ENCODE measurements at places on chromosomes 13 and 19.

- no peak for DNase-seq
These were observed 499.8 kb downstream of the GPC6 start for GRCh38 chr13:93726173-93726957.

GRCh38 chr13:71067165-71067815 is 799.7 kb downstream of the DACH1 start:
- DNase-seq = no peak

DNA sequence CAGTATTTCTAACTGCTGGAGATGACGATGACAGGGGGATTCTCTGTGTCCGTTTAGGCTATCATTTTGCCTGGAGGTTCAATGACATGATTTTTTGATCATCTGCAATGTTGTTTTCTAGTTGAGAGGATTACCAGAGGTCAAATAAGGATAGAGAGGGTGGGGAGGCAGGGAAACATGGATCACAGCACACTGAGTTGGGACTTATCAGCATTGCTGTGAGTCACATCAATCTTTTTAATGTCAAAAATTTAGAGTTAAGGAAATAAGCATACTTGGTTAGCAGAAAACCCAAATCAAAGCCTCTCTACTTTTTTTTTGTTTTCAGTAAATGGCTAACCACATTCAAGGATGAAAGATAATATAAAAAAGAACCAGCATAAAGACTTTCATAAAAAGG is 43.0 kb upstream of the CSNK1A1L start:
- DNase-seq = peak; percentile 54

- no peak for DNase-seq
These were observed 138.4 kb upstream of the RNF113B start for GRCh38 chr13:98315466-98315865.

GRCh38 chr19:41175801-41176777 is 16.9 kb upstream of the CYP2S1 start:
- peak; percentile 93 for DNase-seq

- peak; percentile 43 for DNase-seq
These were observed 2.4 kb downstream of the DHX34 start for GRCh38 chr19:47351548-47351947.

- peak; percentile 64 for DNase-seq
These were observed 1.4 kb upstream of the ZMYM5 start for GRCh38 chr13:19864746-19865309.

GRCh38 chr13:25494698-25495411 is 123.1 kb downstream of the ATP8A2 start:
- DNase-seq = no peak

- DNase-seq = no peak
These were observed 2463.1 kb downstream of the PCDH9 start for GRCh38 chr13:64767054-64767453.

DNA sequence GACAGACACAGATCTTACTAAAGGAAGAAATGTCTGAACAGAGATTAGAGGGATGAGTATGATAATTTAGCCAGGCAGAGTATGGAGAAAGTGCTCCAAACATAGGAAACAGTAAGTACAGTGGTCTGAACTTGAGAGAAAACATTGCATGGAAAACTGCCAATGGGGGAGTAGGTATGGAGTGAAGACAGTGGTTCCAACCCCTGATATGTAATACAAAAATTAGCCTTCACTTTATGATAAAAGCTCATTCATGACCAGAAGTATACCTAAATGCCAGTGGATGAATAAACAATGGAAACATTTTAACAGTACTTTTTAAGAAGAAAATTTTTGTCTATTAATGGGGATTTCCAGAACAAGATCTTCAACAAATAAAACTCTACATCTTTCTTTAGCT is 334.0 kb downstream of the DIAPH3 start:
- no peak for DNase-seq

DNA sequence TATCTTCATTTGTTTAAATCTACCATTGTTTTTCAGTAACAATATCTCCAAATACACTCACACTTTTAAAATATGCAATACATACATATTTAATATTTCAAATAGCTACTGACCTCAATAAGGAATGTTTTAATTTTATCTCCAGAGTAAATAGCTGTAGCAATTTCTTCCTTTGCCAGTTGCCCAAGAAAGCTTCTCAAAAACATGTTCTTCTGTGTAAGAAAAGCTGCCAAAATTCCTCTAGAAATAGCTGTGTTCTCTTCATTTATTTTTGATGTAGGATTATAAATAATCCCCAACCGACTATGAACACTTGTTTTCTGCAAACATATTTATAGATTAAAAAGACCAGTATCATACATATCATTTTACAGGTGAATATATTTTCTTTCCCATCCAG is 150.5 kb downstream of the UGGT2 start:
- no peak for DNase-seq

DNA sequence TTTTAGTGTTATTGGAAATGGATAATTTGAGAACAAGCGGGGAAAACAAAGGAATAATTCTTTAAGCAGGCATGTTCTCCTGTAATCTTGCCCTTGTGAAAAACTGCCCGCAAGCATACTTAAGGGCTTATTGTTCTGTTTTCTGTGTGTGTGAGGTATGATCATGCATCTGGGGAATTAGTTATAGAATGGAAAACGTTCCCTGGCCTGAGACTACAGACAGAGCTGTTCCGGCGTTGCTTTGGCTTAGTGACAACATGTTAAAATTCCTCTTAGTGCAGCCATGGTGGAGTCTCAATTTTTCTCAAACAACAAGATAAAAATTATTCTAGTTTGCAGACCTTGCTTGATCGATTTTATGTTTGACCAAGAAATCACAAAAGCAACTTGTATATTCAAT is 560.2 kb upstream of the SPRY2 start:
- no peak for DNase-seq

DNA sequence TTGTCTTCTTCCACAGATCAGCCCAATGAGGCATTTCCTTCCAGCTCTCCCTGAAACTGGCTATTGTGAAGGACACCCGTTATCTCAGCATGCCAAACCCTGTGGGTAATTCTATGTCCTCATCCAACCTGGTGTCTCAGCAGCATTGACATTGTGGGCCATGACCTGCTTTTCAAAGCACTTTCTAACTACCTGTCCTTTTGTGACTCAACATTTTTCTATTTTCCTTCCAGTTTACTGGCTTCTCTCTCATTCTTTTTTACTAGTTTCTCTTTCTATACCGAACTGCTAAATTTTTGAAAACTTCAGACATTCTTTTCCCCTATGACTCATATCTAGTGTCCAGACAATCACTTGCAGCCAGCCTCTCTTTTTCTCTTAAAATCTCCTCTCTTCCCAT is 136.4 kb upstream of the HTR2A start:
- DNase-seq = peak; percentile 63

- no peak for DNase-seq
These were observed 13.6 kb upstream of the DACT3 start for GRCh38 chr19:46674416-46675178.

DNA sequence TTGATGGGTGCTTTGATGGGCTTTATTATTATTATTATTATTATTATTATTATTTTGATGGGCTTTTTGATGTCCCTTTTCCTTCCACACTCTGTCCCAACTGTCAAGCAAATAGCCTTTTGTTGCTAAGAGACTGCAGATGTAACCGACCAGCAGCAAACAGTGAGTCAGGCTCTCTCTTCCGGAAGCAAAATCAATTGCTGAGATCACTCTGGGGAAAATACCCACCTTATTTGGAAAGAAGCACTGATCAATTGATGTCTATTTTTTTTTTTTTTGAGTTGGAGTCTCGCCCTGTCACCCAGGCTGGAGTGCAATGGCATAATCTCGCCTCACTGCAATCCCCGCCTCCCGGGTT is 2.9 kb downstream of the LDLR start:
- DNase-seq = peak; percentile 74

GRCh38 chr19:29842471-29843179 is 30.8 kb downstream of the CCNE1 start:
- DNase-seq = no peak

DNA sequence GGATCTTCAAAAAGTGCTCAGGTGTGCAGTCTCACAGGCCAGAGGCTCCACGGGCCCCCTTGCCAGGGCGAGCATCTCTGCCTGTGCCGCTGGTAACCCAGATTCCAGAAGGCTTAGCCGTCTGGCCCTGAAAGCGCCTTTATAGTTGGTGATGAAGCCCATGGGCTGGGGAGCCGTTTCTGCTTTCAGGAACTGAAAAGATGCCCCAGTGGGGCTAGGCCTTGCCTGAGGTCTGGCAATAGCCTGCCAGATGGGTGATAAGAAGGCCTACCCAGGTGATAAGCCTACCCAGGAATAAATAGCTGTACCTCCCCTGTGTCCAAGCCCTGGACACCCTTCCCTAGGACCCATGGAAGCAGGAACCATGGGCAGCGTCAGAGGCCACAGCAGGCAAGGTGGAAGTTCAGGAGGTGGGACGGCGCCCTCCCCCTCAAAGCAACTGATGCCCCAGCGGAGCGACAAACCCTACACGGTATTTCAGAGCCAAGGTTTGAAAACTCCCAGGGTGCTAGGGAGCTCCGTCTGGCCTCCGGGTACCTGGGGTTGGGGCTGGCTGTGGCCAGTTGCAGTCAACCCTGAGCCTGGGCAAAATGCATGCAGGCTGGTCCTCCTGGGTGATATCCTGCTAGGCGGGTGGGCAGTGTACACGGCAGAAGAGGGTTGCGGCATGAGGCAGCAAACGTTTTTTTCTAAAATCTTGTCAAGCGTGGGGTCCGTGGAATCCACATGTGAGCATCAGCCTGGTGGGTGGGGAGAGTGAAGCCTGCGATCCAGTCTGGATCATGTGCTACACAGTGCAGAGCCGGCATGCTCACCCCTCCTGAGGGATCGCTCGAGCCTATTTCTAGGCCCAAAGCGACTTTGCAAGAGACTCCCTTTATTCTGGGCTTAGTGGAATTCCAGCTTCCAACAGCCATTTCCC is 45.3 kb downstream of the ACTN4 start:
- DNase-seq = no peak

DNA sequence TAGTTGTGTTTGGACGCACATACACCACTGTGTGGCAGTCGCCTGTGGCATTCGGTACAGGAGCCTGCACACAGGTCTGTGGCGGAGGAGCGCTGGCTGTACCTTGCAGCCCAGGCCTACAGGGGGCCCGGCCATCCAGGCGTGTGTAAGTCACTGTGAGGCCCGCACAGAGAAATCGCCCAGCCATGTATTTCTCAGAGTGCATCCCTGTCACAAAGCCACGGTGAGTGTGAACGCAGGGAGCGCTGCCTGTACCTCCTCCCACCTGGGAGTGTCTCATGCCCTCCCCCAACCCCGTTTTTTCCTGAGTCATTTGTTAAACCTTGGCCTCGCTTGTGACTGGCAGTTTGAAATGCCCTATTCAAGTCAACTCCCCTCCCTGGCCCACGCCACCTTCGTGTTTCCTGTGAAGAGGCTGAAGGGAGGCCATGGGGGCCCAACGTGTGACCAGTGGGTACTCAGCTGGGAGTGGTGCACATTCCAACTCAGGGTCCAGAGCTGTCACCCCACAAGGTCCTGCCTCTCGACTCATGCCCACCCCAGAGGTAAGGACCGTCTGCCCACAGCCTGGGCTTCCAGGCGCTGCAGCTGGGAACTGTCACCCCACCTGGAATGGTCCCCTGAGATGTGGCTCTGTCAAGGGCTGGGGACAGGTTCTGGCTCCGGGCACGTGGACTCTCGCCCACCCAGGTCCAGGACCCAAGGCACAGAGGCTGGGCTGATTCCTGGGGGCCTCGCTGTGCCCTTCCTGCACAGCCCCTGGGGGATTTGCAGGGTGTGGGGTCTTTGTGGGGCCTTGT is 11.6 kb upstream of the RASA3 start:
- DNase-seq = no peak

DNA sequence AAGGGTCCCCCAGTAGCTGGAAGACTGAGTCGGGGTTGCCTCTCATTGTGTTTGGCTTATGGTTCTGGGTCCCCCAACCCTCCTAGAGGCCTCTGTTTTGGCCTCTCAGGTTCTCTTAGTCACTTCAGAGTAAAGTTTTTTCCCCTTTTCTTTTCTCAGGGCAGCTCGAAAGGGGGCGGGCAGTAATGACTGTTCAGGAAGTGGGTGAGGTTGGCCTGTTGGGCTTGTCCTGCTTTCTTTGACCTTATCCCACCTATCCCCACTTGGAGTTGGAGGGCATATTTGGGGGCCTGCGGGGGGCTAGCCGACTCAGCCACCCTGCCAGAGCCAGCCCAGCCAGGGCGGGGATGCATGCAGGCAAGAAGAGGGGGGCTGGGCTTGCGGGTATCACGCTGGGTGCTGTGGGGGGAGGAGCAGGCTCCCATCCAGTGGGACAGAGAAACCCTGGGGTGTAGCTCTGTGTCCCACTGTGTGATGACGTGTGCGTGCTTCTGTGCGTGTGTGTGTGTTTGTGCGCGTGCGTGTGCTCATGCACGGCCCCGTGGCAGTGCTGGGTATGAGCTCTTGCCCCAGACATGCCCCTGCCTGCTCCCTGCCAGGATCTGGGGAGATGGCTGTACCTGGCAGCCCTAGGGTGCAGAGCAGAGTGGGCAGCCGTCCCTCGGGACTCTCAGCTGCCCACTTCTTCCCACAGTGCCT is 1.4 kb downstream of the CIC start:
- DNase-seq = peak; percentile 83

DNA sequence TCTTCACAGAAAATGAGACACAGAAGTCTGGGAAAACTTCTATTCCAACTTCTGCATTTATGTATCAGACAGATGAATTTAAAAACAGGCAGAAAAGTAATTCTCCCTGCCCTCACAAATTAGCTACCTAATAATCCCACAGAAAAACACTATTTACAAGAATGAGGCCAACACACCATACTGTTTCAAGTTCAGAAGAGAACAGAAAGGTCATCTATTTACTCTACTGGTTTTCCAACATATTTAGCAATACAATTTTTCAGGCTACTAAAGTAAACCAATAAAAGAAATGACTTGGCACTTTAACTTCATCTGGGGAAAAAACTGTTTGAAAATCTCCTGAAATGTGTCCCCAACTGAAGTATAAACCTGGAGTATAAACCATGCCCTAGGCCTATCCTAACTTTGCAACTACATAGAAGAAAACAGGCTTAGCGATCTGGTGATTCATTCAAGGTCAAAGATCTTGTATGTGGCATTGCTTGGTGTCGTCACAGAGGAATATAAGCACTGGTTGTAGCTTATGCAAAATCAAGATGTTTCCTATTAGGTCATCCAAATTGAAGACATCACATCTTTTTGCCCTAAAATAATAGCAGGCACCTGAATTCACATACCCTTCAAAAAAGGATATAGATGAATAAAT is 20.1 kb upstream of the EBPL start:
- peak; percentile 76 for DNase-seq

DNA sequence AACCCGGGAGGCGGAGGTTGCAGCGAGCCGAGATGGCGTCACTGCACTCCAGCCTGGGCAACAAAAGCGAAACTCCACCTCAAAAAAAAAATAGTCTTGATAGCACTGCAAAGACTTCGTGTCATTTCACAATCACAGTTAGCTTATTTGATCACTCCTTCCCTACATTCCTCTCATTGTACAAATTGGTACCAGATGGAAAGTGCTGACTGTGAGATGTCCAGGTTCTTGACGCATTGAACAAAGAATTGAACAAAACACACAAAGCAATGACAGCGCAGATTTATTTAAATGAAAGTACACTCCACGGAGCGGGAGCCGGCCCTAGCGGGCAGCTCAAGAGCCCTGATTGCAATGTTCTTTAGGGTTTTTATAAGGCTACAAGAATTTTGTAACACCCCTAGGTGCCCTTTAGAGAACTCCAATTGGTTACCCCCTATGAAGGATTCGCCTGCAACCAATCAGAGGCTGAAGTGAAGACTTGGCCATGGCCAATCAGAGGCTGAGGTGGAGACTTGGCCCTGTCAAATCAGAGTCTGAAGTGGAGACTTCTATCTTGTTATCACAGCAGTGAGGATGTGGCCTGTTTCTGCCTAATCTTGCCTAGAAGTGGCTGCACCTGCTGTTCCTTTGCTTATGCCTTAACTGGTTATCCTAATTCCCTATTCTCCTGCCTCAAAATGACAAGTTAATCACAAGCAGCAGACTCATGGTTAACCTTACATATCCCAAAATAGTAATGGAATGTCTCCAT is 16.7 kb downstream of the ZNF556 start:
- DNase-seq = no peak
